Germinal center (tissue), 1 donor: ENCODE measurements at places on chromosomes 7 and 10.

DNA sequence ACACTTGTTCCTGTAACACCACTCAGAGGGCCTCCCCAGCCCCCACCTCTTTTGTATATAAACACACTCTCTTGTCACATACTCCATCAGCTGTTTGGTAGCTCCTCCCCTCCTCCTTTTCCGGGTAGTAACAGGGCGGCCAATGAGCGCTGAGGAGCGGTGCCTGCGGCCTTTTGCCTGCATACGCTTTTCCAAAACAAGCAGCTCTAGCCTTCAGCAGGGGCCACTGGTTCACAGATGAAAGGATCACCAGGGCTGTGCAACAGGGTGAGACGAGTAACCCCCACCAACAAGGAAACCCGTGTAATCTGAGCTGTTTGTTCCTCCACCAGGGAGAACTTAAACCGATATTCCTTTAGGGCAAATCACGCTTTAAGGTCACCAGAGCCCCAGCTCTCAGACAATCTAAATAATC lies 3.9 kb downstream of the UBE2H start:
- peak; percentile 83 for DNase-seq

DNA sequence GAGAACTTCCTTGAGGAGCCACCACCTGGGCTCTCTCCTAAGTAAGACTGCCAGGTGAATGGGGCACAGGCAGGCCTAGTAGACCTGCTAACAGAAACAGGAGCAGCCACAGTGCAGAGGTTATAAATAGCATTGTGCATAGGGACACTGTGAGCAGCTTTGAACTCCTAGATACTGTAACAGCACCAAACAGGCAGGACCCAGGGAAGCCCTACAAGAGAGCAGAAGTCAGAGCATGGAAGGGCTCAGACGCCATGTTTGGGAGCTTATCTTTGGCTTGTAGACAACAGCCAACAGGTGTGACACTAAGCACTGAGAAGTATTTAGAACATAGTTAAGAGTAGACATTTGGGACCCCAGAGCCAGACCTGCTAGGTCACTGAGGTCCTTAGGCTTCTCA lies 14.5 kb downstream of the XRCC2 start:
- DNase-seq = no peak

DNA sequence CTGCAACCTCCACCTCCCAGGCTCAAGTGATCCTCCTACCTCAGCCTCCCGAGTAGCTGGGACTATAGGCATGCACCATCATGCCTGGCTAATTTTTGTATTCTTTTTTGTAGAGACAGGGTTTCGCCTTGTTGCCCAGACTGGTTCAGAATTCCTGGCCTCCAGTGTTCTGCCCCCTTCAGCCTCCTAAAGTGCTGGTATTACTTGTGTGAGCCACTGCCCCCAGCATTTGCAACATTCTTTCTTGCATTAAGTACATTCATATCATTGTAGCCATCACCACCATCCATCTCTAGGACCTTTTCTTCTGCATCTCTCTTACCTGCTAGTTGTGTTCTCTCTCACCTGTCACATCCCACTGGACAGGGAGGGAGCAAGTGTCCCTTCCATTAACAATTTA lies 35.5 kb upstream of the HYAL4 start:
- DNase-seq = no peak

GRCh38 chr7:21357151-21358097 lies 70.5 kb upstream of the SP4 start:
- DNase-seq = no peak

DNA sequence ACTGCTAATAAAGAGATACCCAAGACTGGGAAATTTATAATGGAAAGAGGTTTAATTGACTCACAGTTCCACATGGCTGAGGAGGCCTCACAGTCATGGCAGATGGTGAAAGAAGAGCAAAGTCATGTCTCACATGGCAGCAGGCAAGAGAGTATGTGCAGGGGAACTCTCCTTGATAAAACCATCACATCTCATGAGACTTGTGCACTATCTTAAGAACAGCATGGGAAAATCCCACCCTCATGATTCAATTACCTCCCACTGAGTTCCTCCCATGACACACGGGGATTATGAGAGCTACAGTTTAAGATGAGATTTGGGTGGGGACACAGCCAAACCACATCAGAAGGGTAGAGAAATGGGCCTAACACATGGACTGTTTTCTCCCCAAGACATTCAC lies 156.3 kb downstream of the CCDC71L start:
- DNase-seq = no peak

DNA sequence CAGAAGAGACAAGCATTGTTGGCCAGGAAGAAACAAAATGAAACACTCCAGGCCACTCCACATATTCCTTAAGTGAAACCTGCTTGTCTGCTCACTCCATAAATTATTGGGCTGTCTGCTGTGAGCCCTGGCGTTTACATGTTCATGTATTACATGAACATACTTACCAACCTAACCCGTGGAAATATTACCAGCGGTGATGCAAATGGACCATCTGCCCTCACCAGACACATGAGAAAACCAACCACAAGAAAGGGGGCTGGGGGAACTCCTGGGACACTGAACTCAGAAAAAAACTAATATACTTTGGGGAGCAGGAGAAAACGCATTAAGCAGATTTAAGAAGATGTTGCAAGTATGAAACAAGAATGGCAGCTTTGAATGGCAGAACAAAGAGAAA lies 731.2 kb upstream of the IGFBP3 start:
- no peak for DNase-seq
